ENCODE measurements at places on chromosomes 5 and 9.

DNA sequence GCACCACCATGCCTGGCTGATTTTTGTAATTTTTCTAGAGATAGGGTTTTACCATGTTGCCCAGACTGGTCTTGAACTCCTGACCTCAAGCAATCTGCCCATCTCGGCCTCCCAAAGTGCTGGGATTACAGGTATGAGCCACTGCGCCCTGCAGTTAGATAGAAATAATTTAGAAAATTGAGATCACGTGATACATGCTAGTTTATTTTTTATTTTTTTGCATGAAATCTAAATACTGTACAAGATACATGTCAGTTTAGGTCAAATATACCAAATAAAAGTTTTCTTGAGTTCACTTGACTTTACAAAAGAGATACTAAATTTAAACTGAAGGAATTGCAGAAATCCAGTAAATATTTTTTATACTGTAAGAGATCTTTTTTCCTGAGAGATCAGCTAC lies 304.2 kb downstream of the YTHDC2 start:
- DNase-seq: no peak

- no peak for DNase-seq
Observed at GRCh38 chr9:127087411-127087810, 35.0 kb downstream of the ANGPTL2 start.

DNA sequence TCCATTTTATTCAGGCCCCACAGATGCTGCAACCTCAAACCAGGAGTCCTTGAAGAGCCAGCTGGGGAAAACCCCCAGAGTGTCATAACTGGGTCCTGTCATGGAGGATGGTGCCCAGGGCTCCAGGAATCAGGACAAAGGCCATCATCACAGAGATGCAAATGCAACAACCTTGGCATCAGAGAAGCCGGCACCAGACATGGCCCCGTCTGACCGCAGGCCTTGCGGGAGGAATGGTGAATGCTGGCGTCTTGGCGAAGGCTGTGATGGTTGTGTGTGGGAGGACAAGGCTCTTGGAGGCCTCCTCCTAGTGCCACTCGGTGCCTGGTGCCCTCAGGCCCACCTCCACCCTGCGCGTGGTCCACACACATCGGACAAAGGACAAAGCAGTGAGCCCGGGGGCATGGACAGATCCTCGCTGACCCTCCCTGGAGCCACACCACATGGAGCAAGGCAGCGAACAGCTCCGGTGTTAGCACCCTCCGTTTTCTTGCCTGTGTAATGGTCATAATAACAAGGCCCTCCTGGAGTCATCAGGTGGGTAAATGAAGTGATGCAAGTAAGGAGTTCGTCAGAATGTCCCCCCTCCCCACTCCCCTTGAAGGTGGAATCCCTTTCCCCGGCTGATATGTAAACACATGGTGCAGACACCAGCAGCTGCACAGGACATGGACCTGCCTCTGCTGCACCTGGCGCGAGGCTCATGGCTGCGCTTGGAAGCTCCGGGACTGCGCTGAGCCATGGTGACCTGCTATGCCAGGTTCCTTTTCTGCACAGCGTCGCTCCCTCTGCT lies 380.7 kb downstream of the IRX2 start:
- DNase-seq: no peak

DNA sequence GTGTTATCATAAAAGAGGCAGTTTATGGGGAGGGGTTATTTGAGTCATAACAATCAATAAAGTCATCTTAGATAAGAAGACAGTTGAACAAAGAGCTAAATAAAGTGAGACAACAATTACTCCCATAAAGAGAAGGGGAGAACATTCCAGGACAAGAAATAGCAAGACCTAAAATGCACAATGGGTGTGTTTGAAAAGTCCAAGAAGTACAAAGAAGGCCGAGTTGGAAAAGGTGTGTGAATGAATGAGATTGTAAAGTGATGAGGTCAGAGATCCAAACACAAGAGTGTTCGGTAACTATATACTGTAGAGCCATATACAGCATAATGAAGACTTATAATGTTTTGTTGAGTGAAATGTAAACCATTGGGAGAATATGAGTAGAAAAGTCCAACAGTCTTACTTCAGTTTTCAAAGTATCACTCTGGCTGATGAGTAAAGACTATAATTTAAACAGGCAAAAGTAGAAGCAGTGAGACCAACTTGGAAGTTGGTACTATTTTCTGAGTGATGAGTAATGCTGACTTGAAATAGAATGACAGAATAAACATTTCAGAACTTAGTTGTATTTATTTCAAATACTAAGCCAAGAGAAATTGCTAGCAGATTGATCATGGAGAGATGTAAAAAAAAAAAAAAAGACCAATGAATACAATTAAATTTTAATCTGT lies 868.7 kb upstream of the CDH9 start:
- no peak for DNase-seq

- no peak for DNase-seq
Observed at GRCh38 chr5:36363101-36363500, 61.4 kb upstream of the RANBP3L start.

- DNase-seq: no peak
Observed at GRCh38 chr9:10032166-10032565, 580.6 kb downstream of the PTPRD start.

- DNase-seq: no peak
Observed at GRCh38 chr5:175896301-175897040, 25.1 kb downstream of the CPLX2 start.

DNA sequence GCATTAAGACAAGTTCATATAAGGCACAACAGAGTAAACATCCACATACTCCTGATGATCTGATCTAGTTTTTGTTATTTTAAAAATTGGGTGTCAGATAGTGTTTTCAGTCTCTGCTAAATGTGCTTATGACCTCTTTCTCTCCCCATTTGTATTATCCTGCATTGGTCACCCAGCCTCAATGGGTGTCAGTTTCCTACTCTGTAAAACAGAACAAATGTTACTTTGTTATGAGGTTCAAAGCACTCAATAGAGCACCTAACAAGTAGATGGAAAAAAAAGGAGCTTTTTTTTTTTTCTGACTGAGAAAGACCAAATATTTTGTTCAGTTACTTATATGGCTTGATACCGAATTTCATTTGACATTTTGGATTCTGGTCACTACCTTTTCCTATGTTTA lies 33.6 kb upstream of the RASGRF2 start:
- DNase-seq: no peak

DNA sequence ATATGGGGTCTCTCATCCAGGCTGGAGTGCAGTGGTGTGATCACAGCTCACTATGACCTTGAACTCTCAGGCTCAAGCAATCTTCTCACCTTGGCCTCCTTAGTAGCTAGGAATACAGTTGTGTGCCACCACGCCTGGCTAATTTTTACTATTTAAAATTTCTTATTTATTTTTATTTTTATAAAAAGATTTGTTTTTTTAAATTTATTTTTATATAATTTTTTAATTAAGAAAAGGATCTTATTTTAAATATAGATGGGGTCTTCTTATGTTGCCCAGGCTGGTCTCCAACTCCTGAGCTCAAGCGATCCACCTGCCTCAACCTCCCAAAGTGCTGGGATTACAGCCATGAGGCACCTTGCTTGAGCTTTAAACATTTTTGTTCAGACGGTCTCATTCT lies 2.4 kb upstream of the ZCCHC7 start:
- no peak for DNase-seq

GRCh38 chr9:33265211-33265865 lies 489 bp downstream of the CHMP5 start:
- DNase-seq: no peak

DNA sequence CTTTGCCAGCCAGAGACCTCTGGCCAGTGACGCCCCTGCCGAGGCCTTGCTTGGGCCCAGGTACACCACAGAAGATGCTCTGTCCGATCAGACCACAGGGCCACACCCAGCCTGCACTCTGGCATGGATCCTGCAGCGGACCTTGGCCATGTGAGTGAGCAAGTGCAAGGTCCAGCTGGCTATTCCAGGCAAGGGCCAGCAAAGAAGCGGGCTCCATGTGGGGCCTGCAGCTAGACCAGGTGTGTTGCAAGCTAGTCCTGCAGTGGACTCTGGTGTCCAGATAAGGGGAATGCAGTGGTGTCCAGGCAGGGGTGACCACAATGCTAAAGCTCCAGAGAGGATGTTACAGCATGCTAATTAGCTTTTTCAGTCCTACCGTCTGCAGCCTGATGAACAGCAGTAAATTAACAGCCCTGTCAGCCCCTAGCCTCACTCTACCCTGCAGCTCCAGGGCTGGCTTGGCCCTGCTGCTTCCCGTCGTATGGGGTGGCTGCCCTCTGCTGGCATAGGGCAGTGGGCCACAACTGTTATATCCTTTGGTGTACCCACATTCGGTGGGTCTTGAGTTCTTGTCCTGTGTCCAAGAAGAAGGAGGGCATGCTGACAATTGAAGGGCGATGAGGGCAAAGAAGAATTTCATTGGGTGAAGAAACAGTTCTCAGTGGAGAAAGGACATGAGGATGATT lies 284.5 kb upstream of the POU5F2 start:
- no peak for DNase-seq

GRCh38 chr5:28190011-28190410 lies 1151.6 kb upstream of the CDH9 start:
- no peak for DNase-seq

GRCh38 chr5:134647750-134648424 lies 698 bp upstream of the SEC24A start:
- DNase-seq: no peak

- no peak for DNase-seq
Observed at GRCh38 chr5:141192110-141192725, at the start of gene PCDHB10. Gene PCDHB10, plus strand, starts transcription at chr5:141192353. Its CDS starts 200 bp downstream, at chr5:141192553.
